Stimulated activated CD8-positive, alpha-beta memory T cell treated with anti-CD3 and anti-CD28 coated beads, Interleukin-2, amount 100 ng/mL, for 1 hour (primary cell): ENCODE measurements at places on chromosomes 4 and X.

GRCh38 chrX:31551913-31552312, 480.1 kb upstream of the FTHL17 start:
- DNase-seq = no peak

GRCh38 chr4:17124767-17125166, 226.3 kb upstream of the LDB2 start:
- DNase-seq = no peak

- DNase-seq = no peak
These were observed 94.1 kb upstream of the GALNT7 start for GRCh38 chr4:173074501-173074946.

DNA sequence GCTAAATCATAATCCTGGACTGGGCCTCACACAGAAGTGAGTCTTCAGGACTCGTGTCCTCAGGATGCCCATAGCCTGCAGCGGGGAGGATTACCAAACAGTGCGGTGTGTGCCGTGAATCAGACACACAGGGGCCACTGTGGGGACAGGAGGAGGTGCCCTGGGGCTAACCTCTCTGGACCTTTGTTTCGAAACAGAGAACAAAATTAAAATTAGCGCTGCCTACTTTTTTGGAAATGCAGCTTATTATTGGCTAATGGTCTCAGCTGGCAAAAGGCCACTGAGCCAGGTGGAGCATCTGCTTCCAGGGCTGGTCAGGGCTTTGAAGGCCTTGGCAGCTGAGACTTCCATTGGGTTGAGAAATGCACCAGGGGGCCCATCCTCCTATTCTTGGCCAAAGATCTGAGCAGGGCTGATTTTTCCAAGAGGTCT, 236.2 kb downstream of the EVC2 start:
- DNase-seq = no peak
